ENCODE measurements at places on chromosomes 6 and 20.
A peak's percentile ranks its signal among the peaks of the same experiment; 100 is the strongest.

DNA sequence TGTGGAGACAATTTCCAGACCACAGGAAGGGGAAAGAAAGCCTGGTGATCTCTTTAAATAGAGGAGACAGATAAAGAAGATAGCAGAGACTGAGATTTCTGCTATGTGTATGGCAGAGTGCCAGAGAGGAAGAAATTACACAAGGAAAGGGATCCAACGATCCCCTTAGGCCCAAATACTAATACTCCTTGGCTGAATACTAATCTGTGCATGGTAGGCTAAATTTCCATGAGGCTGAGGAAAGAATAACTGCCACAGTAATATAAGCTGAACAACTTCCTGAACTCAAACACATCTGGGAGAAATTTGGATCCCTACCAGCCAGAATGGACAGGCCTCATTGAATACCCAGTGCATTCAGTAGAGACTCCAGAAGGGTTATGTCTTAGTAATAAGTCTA is 83.3 kb upstream of the TNFAIP3 start:
- peak; percentile 88 for DNase-seq

DNA sequence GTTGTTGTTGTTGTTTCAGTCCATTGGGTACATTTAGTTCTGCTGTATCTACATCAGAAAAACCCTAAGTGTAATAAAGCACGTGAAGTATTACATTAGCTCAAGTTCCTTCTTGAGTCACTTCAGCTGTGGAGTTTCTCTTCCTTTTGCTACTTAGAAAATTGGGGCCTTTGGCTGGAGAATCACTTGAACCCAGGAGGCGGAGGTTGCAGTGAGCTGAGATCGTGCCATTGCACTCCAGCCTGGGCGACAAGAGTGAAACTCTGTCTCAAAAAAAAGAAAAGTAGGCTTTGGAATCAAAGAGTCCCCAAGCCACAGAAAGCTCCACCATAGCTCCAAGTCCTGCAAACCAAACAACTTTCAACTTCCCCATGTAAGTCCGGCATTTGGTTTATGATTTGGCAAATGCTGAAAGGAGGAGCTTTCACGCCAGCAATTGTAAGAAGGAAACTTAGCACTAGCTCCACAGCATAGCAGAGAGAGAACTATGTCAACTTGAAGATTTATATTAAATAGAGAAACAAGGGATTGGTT is 56.5 kb upstream of the RNF144B start:
- peak; percentile 46 for DNase-seq

DNA sequence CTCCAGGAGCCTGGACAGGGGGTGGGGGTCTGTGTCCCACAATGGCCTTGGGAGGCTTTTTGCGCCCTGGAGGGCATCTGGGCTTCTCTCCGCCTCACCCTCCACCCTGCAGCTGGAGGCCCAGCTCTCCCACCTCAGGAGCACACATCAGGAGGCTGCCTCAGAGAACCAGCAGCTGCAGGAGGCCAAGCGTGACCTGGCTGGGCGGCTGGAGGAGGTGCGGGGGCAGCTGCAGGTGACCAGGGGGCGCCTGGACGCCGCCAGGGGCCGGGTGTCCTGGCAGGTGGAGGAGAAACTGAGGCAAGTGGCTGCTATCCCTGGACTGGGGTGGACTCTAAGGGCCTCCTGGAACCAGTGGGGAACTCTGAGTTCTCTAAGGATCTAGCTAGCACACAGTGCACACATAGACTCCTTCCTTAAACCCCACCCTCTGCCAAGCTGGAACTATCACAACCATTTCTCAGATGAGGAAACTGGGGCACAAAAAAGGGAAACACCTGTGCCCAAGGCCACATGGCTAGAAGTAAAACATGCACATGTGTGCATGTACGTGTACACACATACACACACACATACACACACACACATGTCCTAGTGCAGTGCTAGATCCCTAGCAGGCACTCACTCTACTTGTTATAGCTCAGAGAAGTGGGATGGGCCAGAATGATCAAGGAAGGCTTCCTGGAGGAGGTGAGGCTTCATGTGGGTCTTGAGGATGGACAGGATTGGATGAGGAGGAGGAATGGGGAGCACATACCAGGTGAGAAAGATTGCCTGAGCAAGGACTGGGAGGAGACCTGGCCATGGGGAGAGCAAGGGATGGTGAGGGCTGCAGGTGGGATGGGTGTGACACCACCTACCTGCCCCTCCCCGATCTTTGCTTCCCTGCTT is 22.9 kb downstream of the RAB44 start:
- DNase-seq = no peak

DNA sequence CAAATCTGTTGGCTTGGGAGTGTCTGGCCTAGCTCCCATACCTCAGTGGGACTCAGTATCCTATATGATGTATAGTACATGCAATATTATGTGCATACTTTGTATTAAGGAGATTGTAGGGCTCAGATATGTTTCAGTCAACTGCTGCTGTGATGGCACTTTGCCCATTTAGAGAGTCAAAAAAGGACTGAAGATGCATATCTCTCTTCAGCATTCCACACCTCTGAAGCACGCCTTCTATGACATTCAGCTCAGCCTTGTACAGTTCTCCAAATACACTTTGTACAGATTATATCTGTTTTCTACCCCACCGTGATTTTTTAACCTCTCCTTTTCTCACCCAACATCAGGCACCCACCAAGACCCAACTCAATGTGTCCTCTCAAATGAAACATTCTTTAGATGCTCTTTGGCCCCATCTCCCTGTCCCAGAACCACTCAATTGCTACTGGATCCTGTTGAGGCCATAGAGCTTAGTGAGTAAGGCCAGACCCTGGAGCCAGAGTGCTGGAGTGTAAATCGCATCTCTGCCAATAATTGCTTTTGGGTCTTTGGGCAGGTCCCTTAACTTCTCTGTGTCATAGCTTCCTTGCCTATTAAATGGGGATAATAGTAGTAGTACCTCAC is 15.6 kb downstream of the ENPP1 start:
- DNase-seq = no peak

DNA sequence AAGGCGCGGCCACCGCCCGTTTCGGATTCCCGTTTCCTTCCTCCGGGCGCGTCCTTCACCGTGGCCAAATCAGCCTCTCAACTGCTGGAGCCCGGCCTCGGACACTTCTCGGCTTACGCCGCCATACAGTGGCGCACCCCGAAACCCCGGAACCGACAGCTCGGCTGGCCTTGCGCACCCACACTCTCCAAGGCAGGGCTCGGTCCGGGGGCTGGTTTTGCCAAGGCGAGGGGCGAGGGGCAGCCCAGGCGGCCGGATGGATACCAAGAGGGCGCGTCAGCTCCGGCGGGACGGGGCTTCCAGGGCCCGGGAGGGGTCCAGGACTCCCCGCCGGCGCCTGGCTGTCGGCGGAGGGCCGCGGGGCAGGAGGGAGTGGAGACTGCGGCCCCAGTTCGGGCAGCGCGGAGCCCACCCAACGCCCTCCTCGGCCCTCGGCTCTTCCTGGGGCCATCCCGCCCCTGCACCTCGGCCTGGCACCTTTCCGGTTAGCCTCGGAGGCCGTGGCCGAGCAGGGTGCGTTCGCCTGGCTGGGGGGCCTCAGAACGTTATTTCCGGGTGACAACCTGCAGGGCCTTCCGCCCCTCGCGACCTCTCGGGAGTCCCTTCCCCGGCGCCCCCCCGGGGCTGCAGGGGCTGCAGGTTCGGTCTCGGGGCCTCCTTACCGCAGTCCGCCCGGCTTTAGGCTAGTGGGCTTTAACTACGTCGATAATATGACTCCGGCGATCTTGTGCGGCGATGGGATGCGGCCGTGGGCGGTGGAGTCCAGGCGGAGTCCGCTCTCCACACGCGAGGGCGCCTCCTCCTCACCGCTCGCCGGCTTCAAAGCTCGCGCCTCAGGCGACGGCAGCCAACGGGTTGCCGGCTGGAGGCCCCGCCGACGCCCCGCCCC is 697 bp upstream of the CEP43 start:
- DNase-seq = peak; percentile 35
